ENCODE measurements at places on chromosomes 7 and 10.

DNA sequence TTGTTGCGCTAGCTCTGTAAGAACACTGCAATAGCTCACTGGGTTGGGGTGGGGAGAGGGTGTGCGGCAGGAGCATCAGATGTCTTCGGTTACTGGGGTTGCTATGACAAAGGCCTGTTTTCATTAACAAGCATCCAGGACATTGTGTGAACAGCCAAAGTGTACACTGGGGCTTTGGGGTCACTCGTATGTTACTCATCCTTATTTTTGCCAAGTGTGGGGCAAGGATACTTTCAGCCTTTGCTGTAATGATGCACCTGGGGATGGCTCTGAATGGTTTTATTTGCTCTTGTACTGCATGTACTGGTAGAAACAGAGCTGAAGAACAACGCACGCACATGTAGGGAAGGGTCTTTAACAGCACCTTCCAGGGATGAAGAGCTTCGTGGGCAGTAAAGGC lies 73.0 kb upstream of the AFAP1L2 start:
- no peak for DNase-seq

- DNase-seq: no peak
Observed at GRCh38 chr7:128136215-128136597, 104.9 kb upstream of the LEP start.

- DNase-seq: peak; percentile 22
Observed at GRCh38 chr7:23662124-23662983, 17.6 kb upstream of the FAM221A start.

GRCh38 chr10:71394926-71395562 lies 1.7 kb upstream of the CDH23 start:
- no peak for DNase-seq

- DNase-seq: no peak
Observed at GRCh38 chr10:128180843-128181242, 54.6 kb upstream of the MKI67 start.

DNA sequence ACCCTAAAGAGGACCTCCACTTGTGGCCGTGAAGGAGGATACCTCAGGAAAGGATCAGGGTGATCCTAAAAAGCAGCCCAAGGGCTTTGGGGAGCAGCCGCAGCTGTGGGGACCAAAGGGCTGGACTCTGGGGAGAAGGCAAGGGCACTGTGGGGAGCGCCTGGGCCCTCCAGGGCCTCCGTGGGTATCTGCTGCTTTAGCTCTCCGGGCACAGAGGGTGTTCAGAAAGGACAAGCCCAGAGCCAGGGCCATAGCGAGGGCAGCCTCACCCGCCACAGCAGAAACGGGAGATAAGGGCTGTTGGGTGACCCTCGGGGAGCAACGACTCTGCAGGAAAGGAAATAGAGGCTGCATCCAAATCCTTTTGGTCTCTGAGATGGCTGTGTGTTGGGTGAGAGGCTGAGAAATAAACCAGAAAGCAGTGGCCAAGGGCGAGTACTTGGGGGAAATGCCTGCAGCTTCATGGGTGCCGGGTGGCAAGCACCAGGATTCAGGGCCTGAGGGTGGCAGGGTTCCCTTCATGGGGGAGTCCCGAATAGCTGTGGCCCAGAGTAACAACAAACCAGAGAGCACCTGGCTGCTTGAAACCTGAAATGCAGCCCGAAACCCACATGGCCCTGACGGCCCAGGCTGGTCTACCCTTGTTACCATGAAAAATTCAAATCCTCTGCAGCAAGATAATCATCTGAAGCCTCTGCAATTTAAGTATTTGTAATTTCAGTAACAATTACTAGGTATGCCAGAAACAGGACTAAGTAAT lies 95.2 kb downstream of the VIPR2 start:
- no peak for DNase-seq
